Umbilical cord (tissue), 2 donors: ENCODE measurements at places on chromosomes 16 and 17. TPM values are rescaled to one million over a fixed set of nuclear protein-coding genes. Genes with fewer than 3 reads are reported as not detected.

Gene PCYT2
- 21.2 TPM for total RNA-seq

Gene PPL
- 32.3 TPM for total RNA-seq

Gene TPSAB1
- total RNA-seq = 8.9 TPM

Gene PRSS27
- 1.4 TPM for total RNA-seq

Gene ATXN7L3
- total RNA-seq = 33.0 TPM

Gene TEX19
- total RNA-seq = not detected

Gene DDX19B
- total RNA-seq = 10.4 TPM

Gene PDILT
- not detected for total RNA-seq

Gene ABCA10
- 6.0 TPM for total RNA-seq

Gene TBC1D3E
- not detected for total RNA-seq

Gene MON1B
- total RNA-seq = 4.8 TPM
